ENCODE measurements at places on chromosomes 2 and 18.
A peak's percentile ranks its signal among the peaks of the same experiment; 100 is the strongest.

DNA sequence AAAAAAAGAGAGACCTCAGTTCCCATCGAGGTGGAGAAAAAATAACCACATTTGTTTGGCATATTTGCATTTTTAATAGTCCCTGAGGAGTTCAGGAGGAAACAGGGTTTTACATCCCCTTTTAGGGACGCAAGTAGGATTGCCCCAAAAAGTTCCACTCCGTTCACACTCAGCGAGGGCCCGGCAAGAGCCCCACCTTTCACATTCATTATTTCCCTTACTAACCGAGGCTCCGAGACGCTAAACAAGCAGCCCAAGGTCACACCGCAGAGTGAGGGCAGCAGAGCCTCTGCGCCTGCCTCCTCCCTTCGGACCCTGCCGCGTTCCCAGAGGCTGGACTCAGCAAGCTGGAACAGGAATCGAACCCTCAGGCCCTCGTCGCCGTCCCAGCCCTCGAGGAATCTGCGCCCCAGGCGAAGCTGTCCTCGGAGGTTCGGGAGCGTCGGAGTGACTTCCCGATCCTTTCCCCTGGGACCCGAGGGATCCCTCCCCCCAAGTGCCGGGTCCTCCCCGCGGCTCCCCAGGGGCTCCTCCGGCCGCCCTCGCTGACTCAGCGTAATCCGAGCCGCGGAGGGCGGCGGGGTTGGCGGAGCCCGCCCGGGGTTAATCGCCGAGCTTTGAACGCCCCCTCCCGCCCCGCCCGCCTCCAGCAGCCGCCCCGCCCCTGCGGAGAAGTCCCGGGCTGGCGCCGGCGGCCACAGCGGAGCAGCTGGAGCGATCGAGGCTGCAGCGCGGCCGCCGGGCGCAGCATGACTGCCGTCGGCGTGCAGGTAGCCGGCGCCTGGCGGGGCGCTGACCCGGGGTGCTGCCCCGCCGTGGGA, at the start of gene TMEM37:
Gene TMEM37 (plus strand): TSS at position 700 of the 821 bp plus-strand sequence. CDS start 50 bp downstream, at position 750.
- peak; percentile 71 for DNase-seq

GRCh38 chr18:74346206-74346605, 30.6 kb downstream of the C18orf63 start:
- DNase-seq: no peak

DNA sequence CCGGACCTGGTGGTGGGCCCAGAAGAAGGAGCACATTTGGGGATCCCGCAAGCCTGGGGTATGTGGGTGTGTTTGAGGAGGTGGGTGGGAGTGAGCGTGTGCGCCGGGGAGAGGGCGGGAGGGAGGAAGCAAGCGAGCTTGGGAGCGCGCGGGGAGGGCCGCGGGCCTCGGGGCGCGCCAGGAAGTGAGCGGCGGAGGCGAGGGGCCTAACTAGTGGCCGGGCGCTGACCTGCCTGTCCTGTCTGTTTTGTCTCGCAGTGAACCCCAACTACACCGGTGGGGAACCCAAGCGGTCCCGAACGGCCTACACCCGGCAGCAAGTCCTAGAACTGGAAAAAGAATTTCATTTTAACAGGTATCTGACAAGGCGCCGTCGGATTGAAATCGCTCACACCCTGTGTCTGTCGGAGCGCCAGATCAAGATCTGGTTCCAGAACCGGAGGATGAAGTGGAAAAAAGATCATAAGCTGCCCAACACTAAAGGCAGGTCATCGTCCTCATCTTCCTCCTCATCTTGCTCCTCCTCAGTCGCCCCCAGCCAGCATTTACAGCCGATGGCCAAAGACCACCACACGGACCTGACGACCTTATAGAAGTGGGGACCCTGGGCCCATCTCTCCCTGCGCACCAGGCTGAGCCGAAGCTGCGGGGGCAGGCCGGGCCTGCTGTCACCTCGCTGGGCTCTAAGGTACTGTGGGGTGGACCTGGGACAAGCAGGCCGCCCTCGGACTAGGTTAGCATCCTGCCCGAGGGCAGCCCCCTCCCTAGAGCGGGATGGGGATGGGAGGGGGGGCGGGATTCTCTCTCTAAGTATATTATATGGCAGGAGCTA, 1.2 kb downstream of the HOXD4 start:
- no peak for DNase-seq

GRCh38 chr2:120579916-120580685, 155.6 kb upstream of the GLI2 start:
- DNase-seq: no peak

DNA sequence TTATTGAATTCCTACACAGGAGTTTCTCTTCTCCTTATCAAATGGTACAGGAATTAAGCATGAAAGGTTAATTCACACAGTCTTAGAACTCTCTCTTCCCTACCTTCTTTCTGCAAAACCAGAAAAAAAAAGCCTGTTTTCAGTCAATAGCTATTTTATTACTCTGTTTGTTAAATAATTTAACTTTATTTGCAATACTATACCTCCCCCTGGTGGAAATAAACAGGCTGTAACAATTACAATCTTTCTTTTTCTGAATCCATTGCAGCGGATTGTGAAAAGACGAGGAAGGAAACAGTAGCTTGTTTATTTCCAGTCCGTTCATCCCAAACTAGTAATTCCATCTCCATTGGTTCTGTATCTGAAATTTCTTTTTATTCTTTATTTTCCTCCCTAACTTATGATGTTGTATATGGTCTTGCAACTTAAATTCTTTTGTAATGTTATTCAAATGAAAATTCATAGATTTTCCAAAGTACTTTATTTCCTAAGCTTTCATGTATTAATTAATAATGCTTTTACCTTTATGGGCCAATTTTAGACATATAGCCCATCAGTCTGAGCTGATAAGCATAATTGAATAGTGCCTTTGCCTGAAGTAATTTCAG, 165.2 kb downstream of the SH3BP4 start:
- DNase-seq: peak; percentile 38

- no peak for DNase-seq
These were observed 15.4 kb upstream of the GLI2 start for GRCh38 chr2:120720231-120720630.

DNA sequence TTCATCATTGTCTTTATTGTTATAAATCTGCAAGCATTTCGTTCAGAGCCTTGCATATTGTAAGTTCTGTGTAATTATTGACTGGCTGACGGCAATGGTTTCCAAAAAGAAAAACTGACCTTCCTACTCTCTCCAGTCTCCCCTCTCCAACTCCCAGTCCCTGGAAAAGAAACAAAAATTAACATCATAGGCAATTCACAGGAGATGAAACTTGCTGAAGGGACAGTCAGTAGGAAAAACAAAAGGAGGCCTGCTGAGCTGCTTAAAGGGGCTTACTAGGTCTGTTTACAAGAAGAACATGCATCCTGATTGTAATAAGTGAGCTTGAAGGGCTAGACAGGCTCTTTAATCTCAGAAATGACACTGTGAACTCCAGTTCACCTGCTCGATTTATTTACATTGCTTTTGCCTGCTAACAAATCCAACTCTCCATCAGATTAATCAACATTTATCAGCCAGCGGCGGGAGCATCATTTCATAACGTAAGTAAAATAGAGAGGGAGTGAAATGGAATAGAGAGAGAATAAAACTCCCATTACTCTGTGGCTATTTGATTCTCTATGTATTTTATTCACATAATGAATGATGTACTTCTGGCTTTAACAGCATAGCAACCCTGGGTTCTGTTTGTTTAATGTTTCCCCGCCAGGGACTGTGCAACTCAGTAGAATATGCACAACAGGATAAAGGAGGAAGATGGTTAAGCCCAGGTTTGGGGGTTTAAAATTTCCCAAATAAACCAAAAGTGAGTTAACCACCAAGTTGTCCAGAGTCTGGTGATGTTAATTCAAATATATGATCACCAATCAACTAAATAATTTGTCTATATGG, 256.7 kb upstream of the SETBP1 start:
- peak; percentile 2 for DNase-seq

GRCh38 chr2:12006850-12007249, 260.4 kb downstream of the LPIN1 start:
- DNase-seq: no peak

DNA sequence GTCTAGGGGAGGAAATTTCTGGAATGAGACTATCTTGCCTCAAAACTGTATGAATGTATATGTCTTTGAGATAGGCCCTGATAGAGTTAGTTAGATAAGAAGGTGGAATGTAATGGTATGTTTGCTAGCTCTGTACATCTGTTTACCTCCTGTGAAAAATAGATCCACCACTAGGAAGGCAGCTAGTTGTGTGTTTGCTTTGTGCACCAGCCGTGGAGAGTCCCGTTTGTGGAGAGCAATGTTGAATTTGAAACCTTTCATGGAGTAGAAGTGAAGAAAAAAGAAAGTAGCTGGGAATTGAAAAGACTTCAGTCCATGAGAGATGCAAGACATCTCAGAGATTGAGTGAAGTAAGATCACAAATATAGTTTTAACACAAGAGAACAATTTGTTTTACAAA, 25.4 kb downstream of the ASXL3 start:
- DNase-seq: no peak

DNA sequence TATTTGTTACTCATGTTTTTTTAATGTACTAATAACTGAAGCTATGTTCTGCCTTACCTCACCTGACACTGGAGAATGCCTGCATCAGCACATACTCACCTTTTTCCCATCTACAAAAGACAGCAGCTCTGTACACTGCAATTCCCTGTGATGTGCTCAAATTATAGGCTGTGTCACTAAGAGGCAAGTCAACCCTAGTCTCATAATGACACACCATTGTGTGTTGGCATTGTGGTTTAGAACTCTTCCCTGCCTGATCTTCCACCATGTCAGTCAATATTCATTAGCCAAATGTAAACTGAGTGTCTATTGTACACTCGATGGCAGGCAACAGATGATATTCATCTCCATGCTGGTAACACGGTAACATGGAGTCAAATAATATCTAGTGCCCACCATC, 332.1 kb upstream of the TCF4 start:
- no peak for DNase-seq

GRCh38 chr2:213934560-213934959, 476.3 kb upstream of the VWC2L start:
- no peak for DNase-seq

GRCh38 chr2:2871480-2872308, 505.9 kb downstream of the EIPR1 start:
- no peak for DNase-seq

- DNase-seq: no peak
These were observed 65.9 kb upstream of the CAVIN2 start for GRCh38 chr2:191912764-191913163.

- no peak for DNase-seq
These were observed 49.6 kb upstream of the KLF7 start for GRCh38 chr2:207215308-207215707.

GRCh38 chr2:142981069-142981378, 103.6 kb downstream of the KYNU start:
- DNase-seq: no peak

DNA sequence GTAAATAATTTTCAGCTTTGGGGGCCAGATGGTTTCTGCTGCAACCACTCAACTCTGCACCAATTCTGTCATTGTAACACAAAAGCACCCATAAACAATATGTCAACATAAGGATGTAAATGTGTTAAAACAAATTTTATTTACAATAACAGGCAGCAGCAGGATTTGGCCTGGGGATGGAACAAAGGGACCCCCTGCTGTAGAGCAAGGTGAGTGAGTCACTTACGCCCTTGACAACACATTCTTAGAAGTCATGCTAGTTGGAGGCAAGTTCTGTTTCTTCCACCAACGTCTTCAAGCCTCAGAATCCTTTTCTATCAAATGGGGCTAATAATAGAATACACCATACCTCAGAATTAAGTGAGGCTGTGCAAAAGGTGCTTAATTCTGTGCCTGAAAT, 610.2 kb upstream of the SYT4 start:
- no peak for DNase-seq

GRCh38 chr2:196333397-196333796, 162.0 kb upstream of the STK17B start:
- no peak for DNase-seq

- DNase-seq: peak; percentile 42
These were observed 34.7 kb downstream of the SPOPL start for GRCh38 chr2:138536302-138536701.

- no peak for DNase-seq
These were observed 93.4 kb downstream of the PARD3B start for GRCh38 chr2:204638471-204639194.

DNA sequence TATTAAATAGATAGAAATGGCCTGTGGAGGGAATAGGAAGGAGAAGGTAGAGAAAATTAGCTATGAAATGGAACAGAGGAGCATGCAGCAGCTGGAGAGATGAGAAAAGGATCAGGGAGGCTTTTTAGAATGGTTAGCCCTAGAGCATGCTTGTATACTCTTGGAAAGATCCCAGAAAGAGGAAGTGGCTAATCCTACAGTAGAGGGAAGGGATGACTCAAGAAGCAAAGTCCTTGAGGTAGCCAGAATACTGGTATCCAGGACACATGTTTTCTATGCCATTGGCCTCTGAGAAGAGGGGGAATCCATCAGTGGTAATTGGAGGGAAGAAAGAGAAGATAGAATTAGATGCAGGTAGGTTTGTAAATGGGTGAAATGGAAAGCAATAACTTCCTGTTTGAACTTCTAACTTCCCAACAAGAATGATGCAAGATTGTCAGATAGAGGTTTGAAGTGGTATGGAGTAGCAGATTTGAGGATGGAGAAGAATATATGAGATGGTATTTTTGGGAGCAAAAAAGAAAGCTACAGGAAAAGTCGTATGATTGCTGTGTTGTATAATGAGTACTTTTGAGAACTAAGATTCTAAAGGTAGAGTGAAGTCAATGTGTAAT, 17.1 kb upstream of the OSBPL6 start:
- no peak for DNase-seq

DNA sequence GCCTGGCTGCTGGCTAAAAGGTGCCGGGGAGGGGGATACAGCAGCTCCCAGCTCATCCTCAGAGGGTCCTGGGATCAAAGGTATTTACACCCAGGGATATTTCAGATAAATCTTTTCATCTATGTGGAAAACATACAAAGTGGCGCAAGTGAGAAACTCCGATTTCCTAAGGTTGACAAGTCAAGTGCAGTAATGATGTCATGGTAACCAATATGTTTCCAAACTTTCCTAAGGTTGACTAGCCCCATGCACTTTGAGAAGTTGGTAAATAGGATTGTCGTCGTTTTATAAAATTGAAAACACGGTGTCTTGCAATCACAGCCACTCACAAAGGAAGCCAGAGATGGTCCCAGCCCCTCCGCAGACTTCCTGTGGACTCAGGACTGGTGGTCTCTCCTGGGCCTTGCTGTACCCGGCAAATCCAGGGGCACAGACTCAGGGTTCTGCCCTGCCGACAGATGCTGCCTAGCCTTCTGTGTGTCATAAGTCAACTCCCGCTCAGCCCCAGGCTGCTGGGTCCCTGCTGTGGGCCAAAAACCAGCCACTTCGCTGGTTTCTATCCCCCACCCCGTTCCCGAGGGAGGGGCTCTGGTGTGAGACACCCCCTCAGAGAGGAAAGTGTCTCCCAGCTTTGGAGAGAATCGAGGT, 111.2 kb upstream of the PPP1CB start:
- no peak for DNase-seq

All from NCI-H1105 (cell line).